GM20000 (cell line): ENCODE measurements at places on chromosomes 12 and 14.
A peak's percentile ranks its signal among the peaks of the same experiment; 100 is the strongest.

- peak; percentile 40 for DNase-seq
Observed at GRCh38 chr12:56084958-56085543, 5.1 kb downstream of the ERBB3 start.

DNA sequence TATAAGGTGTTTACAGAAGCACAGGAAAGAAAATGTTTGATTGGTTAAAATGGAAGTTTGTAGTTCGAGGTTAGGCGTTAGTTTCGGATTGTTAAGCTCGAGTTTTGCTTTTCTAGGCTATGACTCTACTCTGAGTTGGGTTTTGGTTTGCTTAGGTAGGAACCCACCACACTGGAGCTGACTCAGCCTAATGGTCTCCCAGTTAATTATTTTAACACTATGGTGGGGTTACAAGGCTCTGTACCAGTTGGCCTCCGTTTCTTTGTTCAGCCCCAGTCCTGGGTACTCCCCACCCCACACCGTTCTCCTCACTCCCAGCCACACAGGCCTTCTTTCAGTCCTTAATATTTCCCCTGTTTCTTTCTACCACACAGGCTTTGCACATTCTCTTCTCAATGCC is 583.9 kb downstream of the NRXN3 start:
- DNase-seq = no peak

DNA sequence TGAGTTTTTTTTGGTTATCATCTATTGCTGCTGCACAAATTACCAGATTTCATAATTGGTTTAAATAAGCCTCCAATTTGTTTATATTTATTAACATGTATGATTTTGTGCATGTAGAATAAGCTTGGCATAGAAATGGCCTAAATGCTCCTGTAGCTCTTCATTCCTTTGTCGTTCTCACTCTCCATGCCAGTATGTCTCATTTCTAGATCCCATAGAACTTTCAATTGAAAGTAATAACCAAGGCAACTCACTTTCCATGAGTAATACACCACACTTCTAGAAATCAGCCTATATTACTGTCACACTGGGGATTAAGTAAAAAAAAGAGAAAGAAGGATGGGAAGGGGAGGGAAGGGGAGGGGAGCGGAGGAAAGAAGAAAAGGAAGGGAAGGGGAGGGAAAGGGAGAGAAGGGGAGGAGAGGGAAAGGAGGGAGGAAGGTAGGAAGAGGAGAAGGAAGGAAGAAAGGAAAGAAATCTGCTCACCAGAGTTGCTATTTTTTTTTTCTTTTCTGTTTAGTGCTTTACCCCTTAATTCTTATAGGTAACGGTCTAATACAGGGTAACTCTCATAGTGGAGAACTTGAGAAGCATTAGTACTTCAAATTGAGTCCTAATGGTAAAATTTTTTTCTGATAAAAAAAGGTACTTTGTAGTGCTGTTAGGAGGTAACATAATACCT is 45.6 kb downstream of the MDM2 start:
- DNase-seq = no peak

GRCh38 chr12:13176256-13176655 is 20.3 kb upstream of the EMP1 start:
- no peak for DNase-seq

GRCh38 chr14:64683264-64683663 is 21.0 kb upstream of the PLEKHG3 start:
- no peak for DNase-seq

DNA sequence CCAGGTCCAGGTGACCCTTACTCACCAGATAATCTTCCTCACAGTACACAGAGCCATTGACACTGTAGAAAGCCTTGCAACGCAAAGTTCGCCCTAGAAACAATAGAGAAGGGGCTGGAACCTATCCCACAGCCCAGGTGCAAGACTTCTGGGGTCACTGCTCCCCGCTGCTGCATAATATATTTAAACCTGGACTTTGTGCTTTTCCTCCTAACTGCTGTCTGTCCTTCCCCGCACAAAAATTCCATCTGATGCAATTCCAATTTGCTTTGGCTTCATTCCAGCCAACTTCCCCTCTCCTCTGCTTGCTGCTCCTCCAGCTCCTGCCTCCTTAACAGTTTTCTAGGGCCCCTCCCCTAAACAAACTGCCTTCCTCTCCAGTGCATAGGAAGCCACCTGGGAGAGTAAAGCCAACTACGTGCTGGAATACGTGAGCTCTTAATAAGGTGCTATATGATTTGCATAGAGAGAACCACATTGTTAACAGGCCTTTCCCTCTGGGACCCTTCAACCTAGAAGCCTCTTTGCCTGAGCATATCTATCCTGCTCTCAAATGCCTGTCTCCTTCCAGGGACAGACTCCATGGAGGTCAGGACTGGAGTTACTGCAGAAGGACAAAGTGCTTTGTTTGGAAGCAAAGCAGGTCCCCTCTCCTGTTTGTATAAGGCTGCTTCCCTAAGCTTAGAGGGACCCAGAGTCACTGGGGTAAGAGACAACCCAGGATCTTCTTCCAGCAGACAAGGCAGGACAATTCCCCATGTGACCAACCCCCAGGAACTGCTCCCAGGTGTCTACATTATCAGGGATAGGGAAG is 5.5 kb downstream of the AJUBA start:
- DNase-seq = no peak

DNA sequence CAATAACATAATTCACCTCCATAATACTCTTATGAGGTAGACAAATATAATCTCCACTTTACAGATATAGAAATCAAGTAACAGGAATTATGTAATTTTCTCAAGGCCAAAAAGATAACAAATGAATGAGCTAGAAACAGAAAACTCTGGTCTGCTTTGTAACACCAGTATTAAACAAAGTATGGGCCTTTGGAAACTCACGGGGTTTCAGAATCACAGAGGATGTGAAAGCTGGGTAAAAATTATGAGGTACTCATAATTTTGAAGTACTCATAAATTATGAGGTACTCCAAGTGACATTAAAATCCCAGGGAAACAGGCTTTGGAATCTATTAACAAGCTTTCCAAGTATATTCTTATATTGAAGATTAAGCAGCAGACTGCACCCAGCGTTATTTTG is 140.2 kb downstream of the MED13L start:
- no peak for DNase-seq

DNA sequence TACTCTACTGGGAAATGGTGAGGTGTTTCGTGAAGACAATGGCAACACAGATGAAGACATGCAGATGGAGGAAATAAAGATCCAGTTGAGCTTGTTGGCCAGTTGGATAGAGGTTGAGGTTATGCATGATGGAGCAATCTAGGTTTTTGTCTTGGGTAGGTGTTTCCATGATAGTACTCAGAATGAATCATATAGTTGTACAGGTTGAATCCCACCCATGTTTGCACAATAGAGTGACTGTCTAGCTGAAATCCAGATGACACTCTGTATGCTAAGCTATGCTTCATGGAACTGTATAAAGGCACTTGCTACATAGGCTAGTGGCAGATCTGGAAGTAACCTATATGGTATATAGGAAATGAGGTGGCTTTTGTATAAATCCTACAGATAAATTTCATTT is 264.9 kb downstream of the NAV3 start:
- no peak for DNase-seq

DNA sequence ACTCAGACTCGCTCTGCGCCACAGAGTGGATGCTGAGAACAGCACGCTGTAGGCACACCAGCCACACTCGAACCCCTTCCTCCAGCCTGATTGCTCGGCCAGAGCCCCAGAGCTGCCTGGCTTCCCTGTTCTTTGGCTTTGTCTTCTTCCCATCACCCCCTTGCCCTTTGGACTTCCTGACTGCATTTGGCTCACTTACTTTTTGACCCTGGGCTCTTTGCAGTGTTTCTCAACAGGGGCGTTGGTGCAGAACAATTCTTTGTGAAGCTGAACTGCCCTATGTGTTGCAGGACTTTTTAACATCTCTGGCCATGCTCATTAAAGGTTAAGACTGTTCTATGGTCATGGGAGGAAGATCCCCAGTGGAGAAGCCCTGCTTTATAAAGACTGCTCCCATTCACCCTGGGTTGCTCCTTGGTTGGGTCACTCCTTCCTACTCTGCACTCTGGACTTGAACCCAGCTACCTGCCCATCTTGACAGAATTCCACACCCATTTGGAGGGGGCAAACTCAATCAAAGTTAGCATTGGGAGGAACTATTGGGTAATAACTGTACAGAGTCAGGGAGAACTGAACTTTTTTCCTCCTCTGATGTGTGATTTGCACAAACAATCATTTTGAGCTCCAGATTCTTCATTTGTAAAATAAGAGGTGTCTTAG is 127.7 kb upstream of the PLEKHG7 start:
- no peak for DNase-seq

DNA sequence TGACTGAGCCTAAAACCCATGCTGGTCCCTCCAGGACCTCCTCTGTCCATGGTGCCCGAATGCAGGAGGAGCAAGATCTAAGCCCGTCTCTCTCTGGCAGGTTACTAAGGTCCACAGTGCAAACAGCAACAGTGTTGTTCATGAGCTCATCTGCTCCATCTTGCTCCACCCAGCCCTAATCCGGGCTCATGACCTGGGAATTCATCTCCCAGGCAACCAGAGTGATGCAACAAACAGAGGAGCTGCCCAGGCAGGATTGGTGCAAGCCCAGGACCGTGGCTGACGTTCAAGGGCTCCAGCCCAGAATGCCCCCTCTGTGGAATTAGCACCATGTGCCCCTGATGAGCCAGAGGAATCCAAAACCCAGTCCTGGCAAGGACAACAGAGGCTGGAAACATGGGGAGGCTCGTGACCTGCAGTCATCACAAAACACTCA is 29.9 kb downstream of the HSPB8 start:
- no peak for DNase-seq

GRCh38 chr14:53668897-53669296 is 287.7 kb downstream of the BMP4 start:
- no peak for DNase-seq

DNA sequence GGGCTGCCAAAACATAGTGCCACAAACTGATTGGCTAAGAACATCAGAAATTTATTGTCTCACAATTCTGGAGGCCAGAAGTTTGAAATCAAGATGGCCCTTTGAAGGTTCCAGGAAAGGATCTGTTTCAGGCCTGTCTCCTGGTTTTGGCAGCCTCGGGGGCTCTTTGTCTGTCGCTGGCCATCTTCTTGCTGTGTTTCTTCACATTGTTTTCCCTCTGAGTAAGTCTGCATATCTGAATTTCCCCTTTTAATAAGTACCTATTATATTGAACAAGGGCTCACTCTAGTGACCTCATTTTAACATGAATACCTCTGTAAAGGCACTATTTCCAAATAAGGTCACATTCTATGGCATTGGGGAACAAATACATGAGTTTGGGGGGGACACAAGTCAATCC is 467.1 kb upstream of the MGAT4C start:
- DNase-seq = no peak

DNA sequence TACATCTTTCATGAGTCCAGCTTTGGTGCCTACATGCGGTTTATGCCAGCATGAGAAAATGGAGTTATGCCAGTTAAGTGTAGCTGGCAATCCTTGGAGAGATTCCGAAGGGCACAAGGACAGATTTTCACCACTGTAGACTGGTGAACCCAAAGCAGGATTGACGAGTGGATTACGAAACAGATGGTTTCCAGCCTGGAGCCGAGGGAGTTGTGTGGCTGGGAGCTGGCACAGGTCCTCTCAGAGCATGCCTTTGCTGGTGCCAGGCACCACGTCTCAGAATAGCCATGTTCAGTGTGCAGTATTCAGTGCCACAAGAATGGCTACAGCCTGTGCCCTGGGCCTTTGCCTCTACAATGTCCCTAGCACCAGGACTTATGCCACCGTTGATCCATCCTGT is 13.2 kb downstream of the KCNH3 start:
- no peak for DNase-seq

GRCh38 chr14:22764382-22764781 is 2.1 kb upstream of the OXA1L start:
- no peak for DNase-seq

- no peak for DNase-seq
Observed at GRCh38 chr14:52609445-52610044, 56.9 kb downstream of the GPR137C start.

DNA sequence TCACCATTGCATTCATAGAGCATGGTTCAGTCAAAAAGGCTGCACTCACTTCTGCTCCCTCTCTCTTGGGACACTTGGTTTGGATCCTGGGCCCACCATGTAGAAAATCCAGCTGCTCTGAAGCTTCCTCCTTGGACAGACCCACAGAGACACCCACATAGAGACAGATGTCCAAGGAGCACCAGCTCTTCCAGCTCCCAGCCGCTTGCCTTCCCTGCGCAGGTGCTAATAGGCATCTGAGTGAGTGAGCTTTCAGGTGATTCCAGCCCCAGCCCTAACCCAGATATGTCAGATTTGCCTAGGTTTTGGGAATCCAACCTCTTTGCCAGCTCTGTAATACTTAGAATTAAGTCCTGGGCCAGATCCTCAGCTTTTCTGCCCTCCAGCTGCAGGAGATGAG is 38.6 kb downstream of the DLK1 start:
- no peak for DNase-seq

DNA sequence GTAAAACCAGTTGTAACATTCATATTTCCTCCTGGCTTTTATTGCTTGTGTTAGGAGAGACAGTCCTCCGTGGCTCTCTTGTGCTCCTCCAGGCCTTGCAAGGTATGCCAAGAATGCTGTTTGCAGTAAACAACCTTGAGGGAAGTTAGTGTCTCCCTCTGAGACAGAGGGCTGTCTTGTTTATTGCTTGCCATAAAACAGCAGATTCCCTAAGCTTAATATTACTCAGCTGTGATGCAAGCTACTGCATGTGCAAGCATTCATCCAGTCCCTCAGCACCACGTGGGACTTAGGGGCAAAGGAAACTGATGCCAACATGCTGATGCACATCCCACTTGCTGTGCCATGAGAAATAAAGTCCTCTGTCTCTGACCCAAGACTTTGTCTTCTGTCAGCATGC is 6.6 kb downstream of the POMT2 start:
- DNase-seq = no peak

DNA sequence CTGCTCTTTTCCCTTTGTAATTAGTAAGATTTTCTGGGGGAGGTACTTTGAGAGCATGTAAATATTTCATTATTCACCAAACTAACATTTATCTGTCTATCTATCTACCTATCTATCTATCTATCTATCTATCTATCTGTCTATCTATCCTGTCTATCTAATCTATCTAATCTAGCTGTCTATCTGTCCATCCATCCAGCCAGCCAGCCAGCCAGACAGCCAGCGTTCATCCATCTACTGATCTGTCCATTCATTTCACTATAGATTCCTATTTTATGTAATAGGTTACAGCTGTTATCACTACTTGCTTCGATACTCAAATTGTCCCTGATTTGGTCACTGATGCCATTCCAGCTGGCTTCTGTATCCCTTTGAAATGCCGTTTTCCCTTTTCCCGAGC is 67.9 kb downstream of the PRMT8 start:
- DNase-seq = no peak

DNA sequence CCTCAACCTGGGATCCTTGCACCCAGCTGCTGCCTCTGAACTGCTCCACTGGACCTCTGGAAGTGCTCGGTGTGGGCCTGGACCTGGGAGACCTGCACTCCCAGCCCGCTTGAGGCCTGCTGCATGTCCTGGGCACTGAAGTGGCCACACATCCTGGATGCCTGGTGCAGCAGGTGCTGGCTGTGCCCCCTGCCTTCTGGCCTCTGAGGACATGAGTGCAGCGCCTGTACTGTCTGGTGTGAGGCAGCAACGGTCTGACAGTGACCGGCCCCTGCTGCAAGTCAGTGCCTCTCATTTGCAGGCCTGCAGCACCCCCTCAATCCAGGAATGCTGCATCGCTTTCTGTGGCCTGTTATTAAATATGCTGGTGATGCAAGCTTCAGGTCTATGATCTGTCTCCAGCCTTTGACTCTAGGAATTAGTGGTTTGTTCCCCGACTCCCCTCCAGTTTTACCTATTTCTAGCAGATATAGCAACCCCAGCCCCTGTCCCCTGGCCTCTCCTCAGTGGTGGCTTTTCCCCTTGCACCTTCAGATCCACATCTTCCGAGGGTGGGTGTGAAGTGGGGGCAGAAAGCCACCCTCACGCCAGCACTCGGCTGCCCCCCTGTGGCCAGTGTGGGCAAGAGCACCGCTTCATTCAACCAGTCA is 3.6 kb downstream of the SMIM41 start:
- DNase-seq = peak; percentile 87
